ENCODE measurements at places on chromosomes 13 and 19.

- DNase-seq, result no peak
Observed at GRCh38 chr19:56119582-56119978, 1.5 kb downstream of the ZNF787 start.

DNA sequence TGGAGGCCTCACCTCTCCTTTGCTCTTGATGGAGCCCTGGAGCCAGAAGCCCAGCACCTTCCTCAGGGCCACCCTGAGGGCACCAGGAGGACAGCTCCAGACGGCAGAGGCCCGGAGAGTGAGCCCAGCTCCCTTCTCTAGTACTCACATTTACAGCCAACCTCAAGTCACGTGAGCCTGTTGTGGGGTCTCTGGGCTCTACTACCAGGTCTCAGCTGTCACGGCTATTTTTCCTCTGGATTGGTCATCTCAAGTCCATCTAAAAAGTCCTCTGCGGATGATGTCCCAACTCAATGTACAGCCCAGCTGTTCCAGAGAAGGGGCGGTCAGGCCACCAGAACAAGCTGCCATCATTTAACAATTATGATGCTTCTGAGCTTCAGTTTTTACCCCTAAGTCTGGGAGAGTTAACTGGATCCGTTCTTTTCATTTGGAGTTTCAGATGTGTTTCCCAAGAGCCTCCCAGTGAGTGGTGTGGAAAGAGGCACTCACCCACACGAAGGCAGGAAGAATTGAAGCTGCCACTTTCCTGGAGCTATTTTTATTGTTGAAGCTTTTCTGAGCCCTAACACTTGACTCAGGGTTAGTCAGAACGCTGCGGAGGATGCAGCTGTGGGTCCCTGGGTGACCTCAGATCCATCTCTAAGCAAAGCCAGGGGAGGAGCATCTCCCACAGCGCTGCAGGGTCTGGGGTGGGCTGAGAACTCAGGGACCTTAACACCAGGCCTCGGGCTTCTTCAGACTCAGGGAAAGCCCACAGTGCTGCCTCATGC lies 143.5 kb upstream of the UBL3 start:
- no peak for DNase-seq

DNA sequence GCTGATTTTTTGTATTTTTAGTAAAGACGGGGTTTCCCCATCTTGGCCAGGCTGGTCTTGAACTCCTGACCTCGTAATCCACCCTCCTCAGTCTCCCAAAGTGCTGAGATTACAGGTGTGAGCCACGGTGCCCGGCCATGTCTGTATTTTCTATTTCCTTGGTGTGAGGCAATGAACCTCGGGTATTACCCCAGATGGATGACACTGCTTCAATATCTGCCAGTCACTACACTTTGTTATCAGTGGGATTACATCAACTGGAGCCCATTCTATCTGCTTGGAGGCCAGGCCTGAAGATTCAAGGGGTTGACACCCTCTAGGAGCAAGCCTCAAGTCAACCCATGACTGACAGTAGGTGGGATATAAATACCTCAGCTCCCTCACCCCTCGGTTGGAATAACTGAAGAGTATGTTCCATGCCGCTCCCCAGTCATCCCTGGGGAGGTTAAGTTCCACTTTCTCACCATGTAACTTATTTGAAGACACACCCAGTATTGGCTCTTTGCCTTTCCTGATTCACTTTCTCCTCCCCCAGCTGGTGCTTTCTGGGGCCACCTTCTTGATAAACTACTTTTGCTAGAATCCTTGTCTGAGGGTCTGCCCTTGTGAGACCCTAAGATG lies 992 bp upstream of the ADGRE1 start:
- DNase-seq, result no peak

DNA sequence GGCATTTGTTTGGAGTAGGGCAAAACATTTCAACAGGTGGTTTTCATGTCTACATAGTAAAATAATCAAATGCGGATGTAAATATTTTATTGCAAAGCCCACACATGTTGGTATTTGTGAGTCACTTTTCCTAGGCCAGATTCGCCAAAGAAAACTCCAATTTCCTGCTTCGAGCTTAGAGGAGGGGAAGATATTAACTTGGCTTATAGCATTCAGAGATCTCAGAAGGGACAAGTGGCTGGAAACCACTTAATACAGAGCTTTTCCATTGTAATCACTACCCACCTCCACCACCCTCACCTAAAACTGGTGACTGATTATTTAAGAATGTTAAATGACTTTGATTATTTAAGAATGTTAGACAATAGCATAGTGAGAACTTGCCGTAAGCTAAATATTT lies 530.6 kb upstream of the SPRY2 start:
- DNase-seq, result no peak

DNA sequence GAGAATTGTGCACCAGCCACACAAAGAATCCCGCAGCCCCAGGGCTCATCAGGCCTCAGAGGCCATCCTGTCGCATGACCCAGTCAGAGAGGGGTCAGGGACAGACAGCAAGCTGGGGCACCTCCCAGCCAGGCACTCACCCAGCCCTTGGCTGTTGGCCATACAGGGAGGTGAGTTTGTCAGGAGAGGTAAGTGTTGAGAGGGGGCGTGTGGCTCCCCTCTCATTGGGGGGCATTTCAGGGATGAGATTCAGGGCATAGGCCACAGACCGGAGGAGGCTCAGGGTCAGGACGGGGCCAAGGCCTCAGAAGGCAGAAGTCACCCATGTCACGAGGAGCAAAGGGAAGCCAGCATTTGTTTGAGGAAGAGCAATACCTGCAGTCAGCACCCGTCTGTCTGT lies 37.1 kb downstream of the MYO9B start:
- DNase-seq, result no peak
